ENCODE measurements at places on chromosomes 1 and 21.
A peak's percentile ranks its signal among the peaks of the same experiment; 100 is the strongest.

- no peak for DNase-seq
Measured at GRCh38 chr1:184199036-184199435, 147.5 kb downstream of the TSEN15 start.

DNA sequence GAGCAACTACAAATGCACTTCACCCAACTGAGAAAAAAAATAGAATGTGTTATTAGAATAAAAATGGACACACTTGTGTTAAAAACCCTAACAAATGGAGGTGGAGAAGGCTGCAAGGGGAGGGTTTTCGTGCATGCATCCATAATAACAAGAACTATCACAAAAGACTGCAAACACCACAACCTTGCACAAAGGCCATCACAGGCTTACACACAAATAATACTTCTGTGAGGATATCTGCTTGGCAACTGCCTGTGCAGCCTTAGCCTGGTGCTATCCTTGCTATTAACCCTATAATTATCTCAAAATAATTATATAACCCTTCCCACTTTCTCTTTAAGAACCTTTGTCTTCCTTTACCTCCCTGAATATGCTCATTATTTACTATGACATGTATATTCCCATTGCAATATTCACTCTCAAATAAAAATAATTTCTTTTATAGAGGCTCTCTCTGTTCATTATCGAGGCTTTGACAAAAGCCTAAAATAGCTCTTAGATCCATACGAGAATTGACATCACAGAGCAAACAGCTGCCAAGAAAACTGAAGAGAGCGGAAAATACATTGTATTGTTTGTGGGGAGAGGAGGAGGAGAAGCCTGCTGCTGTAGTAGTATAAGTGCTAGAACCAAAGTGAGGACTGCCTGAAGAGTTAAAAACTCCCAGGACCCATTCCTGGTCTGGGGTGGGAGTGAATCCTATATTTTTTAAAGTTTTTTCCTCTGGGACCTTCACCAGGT is 1768.7 kb downstream of the BRINP3 start:
- no peak for DNase-seq

GRCh38 chr1:98044766-98045165 is 123.9 kb upstream of the DPYD start:
- no peak for DNase-seq

DNA sequence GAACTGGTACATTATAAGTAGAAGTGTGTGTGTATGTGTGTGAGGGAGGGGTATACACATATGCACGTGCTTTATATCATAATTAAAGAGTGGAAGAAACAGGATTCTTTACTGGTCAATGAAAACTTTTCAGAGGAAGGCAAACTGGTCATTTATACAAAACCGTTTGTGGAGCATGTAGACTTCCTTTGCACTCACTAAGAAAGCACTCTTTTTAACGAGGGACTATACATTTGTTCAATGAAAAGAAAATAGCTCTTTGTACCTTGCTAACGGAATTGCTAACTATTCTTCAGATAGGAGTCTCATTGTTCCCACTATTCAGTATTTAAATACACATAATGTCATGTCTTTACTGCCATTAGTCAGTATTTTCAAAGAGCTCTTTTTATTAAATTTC is 219.3 kb downstream of the ST6GALNAC3 start:
- DNase-seq, result no peak

GRCh38 chr21:34023691-34024373 is 49.5 kb upstream of the MRPS6 start:
- no peak for DNase-seq

GRCh38 chr1:167710836-167711235 is 10.9 kb upstream of the MPZL1 start:
- DNase-seq, result no peak

- no peak for DNase-seq
Measured at GRCh38 chr21:34523019-34523555, 11.1 kb upstream of the KCNE1 start.

DNA sequence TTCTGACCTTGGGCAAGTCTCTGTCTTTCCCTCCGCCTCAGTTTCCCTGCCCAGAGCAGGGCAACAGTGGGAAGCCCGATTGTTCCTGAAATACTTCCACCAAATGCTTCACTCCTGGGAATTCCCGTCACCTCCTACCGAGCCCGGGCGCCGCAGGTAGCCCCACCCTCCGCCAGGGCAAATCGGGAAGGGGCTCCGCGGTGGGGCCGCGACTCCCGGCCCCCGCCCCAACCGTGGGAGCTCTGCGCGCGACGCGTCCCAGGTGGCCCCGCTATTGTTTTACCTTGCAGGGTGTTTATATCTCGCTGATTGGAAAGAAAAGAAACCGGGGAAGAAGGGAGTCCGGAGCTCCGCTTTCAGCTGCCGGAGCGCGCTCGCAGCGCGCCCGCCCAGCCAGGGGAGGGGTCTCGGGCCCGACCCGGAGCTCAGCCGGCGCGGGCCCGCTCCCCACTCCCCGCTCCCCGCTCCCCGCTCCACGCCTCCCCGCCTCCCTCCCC is 407 bp downstream of the IGSF3 start:
- DNase-seq, result peak; percentile 25

DNA sequence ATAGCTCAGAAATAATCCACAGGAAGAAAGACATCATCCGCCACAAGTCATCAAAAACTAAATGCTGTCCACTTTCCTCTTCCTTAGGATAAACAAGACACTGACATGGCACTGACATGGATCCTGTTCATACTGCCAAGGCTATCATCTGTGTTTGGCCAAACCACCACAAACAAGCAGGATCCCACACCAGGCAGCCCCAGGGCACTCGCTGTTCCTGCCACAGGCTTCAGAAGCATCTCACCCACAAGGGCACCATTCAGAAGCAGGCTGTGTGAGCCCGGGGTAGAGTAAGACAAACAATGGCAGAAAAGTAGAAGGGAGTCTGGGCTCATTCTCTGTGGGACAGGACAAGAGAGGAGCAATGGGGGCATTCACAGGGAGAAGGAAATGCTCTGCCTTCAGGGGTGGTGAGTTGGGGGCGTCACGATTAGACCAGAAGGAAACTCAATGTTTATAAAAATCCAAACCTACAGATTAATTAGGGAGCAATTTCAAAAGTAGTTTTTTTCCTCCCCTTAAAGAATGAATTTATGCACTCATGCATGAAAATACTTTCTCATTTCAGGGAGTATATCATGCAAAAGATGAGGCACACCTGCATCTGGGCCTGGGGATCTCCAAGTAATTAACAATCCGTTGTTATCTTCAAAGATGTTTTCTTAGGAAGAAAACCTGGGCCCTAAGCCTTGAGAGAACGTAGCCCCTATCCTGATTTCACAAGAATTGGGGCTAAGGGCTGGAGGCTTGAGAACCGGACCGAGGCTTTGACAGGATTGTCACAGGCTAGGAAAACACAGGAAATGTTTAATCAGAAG is 43.3 kb upstream of the ATP1A1 start:
- no peak for DNase-seq

GRCh38 chr1:226476648-226477319 is 68.9 kb upstream of the PARP1 start:
- no peak for DNase-seq

DNA sequence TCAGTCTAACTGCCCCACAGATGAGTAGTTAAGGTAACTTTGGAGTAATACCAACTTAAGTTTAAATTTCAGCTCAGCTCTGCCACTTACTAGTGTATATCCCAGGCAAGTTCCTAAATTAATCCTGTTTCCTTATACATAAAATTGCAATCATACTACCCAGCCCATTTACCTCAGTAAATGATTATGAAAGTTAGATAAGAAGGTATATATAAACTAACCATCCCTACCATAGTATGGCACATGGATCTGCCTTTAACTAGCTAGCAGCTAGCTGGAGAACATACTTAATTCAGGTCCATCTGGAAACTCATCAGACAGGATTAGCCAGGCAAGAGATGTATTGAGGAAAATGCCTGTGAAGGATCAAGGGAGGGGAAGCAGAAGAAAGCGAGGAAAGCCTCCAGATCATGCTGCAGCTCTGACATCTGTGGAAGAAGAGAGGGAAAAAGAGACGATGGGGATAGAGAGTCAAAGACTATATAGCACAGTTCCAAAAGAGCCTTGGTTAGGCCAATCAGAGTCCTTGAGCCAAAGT is 8.0 kb upstream of the JAK1 start:
- no peak for DNase-seq

GRCh38 chr1:183103147-183103546 is 79.9 kb downstream of the LAMC1 start:
- DNase-seq, result no peak

- no peak for DNase-seq
Measured at GRCh38 chr1:168167806-168168205, 11.0 kb upstream of the TIPRL start.

GRCh38 chr1:116751621-116752020 is 2.6 kb upstream of the CD2 start:
- no peak for DNase-seq

DNA sequence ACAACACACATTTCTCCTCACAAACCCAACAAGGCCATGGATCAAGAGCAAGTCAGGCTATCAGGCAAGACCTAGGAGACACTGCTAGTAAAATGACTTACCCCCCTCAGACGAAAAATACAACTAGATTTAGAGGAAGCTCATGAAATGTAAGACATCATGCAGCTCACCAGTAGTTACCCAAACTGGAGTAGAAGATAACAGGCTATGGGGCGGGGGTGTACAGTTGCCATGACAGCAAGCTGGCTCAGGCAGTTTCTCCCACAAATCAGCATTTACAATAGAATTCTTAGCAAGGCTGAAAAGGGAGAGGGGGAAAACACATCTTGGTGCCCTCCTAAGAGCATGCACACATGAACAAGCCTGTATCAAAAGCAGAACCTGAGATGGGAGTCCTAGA is 13.9 kb downstream of the TPM3 start:
- DNase-seq, result no peak

DNA sequence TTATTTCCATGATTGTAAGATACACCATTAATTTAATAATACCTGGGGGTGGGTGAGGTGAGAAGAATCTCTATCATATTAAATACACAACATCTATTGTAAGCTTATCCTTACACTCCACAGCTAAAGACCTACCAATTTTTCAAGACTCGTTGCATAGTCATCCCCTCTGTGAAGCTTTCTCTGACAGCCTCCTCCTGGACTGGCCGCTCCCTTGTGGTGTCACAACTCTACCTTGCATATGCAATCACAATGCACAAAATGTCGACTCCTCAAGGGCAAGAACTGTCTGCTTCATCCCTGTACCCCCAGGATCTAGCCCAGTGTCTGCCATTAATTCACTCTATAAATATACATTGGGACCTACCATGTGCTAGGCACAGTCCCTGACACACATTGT is 2.4 kb upstream of the PTGFRN start:
- DNase-seq, result no peak

DNA sequence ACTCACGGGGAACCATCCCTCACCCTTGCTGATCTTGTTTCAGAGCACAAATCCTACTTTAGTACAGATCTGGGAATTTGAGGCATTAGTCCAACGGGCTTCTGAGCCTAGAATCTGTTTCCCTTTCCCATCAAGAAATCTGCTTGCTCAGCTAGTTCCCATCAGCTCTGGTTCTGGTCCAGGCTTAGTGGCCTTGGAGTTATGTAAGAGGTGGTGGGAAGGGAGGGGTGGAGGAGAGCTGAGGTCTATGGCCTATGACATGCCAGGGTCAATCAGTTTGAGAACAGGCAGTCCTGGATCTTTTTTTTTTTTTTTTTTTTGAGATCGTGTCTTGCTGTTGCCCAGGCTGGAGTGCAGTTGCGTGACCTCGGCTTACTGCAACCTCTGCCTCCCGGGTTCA is 4.1 kb downstream of the GSTM1 start:
- no peak for DNase-seq

- DNase-seq, result no peak
Measured at GRCh38 chr1:26856604-26857469, 6.1 kb upstream of the SFN start.

DNA sequence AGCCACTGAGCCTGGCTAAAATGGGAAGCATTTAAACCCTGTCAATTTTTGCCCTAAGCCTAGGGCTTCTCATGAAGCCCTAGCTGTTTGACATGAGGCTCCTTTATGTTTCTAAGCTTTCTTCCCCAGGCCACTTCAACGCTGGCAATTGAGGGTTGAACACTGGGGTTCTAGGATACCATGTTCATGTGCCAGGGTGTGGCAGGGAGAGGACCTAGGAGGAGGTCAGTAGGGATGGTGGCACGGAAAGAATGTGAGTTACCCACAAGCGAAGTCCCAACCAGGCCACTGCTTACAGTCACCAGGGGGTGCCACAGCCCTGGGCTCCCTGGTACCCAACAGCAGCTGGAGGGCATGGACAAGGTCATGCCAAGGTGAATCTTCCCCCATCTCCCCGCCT is 90.8 kb upstream of the AJAP1 start:
- no peak for DNase-seq

DNA sequence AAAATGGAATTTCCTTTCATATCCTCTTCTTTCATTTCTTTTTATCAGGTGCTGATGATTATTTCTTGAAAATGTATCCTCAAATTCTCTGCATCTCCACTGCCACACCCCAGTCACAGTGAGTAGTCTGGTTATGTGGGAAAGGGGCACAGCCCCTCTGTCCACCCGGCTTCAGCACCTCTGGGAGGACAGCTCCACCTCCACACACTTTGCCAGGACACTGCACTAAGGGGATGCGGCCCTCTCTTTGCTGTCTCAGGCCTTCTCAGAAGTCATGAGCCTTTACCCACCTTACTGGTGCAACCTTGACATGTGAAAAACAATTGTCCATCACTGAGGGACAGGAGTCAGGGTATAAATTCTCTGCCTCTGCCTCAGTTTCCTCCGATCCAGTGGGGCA is 433.1 kb downstream of the PCP4 start:
- DNase-seq, result no peak

- DNase-seq, result no peak
Measured at GRCh38 chr21:18370301-18370700, 33.3 kb downstream of the TMPRSS15 start.

DNA sequence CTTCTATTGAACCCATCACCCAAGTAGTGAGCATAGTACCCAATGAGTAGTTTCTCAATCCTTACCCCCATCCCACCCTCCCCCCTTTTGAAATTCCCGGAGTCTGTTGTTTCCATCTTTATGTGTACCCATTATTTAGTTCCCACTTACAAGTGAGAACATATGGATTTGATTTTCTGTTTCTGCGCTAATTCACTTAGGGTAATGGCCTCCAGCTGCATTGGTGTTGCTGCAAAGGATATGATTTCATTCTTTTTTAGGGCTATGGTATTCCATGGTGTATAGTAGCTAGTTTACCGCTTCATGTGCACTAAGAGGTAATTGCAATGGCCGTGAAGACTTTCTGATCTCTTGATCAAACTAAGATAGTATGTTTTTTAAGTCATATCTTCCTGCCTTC is 107.5 kb upstream of the SERTAD4 start:
- no peak for DNase-seq

GRCh38 chr1:183310753-183311479 is 107.3 kb downstream of the NMNAT2 start:
- no peak for DNase-seq

- no peak for DNase-seq
Measured at GRCh38 chr1:145778146-145778540, 45.8 kb downstream of the RNF115 start.

- DNase-seq, result no peak
Measured at GRCh38 chr1:165025805-165026204, 330.7 kb downstream of the LMX1A start.
